A549 (cell line): ENCODE measurements at places on chromosomes 5 and 9.

GRCh38 chr9:33450621-33451146 lies 3.3 kb upstream of the AQP3 start:
- DNase-seq, result no peak

- DNase-seq, result no peak
Observed at GRCh38 chr9:37302277-37302676, 120.2 kb upstream of the GRHPR start.

DNA sequence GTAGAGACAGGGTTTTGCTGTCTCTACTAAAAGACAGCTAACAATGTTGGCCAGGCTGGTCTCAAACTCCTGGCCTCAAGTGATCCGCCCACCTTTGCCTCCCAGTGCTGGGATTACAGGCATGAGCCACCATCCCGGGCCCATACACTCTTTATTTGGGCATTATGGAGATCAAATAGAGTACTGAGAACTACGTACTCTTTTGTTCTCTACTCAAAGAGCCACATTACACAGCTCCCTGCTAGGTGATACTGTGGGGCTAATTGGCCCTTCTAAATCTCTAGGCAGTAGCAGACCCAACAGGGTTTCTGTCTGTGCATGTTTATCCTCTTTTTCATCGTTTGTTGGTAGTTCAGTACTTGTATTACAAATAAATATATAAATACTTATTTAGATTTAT lies 16.1 kb downstream of the CKMT2 start:
- DNase-seq, result no peak

DNA sequence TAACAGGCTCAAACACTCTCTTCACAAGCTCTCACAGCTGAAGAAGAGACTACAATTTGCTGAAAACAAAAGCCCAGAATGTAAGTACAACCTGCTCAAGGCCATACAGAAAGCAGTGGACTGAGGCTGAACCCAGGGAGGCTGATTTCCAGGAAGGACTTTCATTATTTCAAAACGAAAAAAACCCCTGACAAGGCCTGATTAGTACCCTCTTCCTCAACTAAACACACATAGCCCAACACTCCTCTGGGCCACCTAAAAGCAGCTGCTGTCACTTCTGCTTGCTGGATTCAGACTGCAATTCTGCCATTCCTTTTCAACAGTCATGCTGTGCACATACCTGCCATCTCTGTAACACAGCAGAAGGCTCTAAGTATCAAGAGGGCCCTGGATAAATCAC lies 18.2 kb downstream of the NRG2 start:
- DNase-seq, result no peak

- no peak for DNase-seq
Observed at GRCh38 chr5:140018920-140019644, 24.0 kb downstream of the NRG2 start.

- no peak for DNase-seq
Observed at GRCh38 chr5:146461319-146461718, 14.2 kb downstream of the TCERG1 start.

DNA sequence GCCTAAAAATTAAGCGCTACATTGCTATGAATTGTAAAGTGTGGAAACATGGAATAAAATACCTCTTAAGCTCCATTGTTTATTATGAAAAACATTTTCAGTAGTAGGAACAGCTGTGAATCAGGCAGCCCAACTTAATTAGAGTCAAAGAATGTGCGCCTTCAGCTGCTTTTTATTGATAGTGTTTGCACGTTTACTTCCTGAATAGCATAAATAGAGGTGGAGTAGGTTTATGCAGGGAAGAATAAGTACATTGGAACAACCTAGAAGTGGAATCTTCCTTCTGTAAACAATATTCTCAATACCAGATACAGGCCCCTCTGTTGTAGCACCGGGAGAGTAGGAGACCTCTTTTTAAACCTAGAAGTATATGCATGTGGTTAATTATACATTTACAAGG lies 79.9 kb downstream of the IQGAP2 start:
- DNase-seq, result no peak

GRCh38 chr5:53080271-53080670 lies 29.3 kb downstream of the MOCS2 start:
- DNase-seq, result no peak

GRCh38 chr5:134224888-134225779 lies 739 bp downstream of the PPP2CA start:
- DNase-seq, result peak; percentile 61

DNA sequence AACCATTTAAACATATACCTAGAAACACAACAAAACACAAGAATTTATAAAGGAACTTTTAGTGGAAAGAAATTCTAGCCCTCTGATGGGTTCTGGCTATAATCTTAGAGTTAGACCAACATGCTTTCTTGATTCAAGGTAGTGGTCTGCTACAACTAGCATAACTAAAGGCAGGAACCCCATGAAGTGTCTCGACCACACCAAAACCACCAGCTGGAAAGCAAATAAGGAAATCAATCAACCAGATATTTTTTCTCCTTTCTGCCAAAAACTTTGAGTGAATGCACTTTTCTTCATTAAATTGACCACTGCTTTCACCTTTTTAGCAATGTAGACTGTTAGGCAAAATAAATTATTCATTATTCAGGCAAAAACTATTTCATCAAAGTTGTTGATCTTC lies 346.4 kb downstream of the EBF1 start:
- no peak for DNase-seq

DNA sequence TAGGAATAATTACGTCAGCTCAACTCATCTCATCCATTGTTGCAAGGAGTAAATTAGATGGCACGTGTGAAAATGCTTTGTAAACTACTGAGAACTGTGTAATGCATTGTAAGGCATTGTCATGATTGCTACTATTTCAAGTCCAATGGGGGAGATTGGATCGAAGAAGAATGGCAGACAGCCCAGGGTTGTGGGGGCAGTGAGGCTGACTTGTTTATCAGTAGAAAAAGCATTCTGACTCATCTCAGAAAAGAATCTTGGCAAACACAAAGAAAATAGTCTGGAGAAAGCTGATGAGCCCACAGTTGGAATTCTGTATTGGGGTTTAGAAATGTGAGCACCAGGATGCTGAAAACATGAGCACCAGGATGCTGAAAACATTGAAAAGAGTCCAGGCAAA lies 28.0 kb upstream of the DAP start:
- DNase-seq, result no peak

GRCh38 chr9:114288193-114289091 lies 34.5 kb upstream of the ORM1 start:
- DNase-seq, result peak; percentile 56
